ENCODE measurements at places on chromosomes 16 and 17.

GRCh38 chr17:7407082-7407481 is 563 bp upstream of the NLGN2 start:
- no peak for DNase-seq

DNA sequence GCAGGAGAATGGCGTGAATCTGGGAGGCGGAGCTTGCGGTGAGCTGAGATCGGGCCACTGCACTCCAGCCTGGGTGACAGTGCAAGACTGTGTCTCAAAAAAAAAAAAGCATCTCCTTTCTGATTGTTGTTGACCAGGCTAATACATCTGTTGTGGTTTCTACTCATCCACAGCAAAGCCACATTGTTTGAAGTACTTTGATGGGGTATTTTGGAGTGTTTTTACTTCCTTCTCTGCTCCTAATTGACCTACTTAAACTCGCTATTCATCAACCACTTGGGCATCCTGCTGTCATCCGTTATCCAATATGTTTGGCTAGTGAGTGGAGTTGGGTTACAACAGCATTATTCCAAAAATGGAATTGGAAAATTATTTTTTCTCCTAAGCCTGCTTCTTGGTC is 3.5 kb upstream of the CDC27 start:
- no peak for DNase-seq

GRCh38 chr16:49504023-49504364 is 130.4 kb downstream of the C16orf78 start:
- DNase-seq = no peak

DNA sequence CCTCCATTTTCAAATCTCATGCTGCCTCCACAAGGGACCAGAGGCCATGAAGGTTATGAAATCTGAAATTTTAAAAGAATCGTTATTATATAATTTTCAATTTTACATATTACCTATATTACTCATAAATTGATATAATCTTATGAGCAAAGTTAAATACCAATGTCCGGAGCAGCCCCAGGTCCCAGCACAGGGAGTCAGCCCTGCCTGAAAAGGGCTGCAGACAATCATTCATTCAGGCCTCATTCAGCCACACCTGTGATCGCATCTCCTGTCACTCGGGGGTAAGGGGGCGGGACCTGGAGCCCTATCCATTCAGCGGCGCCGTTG is 172.5 kb downstream of the AHSP start:
- no peak for DNase-seq

GRCh38 chr17:14950686-14951085 is 314.4 kb downstream of the PMP22 start:
- DNase-seq = no peak

DNA sequence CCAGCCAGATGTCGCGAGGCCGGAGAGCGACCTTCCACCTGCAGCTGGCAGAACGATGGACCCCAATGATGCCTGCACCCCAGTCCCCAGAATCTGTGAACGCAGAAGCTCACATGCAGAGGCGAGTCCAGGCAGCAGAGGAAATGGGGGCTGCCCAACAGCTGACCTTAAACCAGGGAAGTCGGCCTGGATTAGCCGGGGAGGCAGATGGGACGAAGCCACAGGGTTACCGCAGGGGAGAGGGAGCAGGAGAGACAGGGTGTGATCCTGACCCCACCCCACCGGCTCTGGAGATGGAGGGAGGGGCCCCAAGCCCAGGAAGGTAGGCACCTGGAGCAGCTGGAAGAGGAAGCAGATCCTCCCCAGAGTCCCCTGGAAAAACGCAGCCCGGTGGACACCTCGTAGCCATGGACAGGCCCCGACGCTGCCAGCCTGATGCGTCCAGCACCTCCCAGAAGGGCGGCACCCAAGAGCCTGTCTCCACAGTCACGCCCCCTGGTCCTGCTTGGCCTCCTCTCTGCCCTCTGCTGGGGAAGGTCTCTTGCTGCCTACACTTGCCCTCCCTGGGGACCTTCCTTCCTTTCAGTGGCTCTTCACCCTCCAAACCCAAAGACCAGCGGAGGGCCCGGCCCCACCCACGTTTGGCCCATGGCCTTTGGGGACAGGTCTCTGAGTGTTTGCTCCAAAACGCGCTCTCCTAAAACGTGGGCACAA is 37.3 kb downstream of the PIEZO1 start:
- DNase-seq = no peak

GRCh38 chr17:77502626-77503292 is 362.0 kb downstream of the SEC14L1 start:
- DNase-seq = no peak

- DNase-seq = no peak
Observed at GRCh38 chr17:66850692-66851091, 15.8 kb downstream of the CACNG5 start.

GRCh38 chr17:83186226-83186625 is 106.8 kb downstream of the METRNL start:
- DNase-seq = no peak

DNA sequence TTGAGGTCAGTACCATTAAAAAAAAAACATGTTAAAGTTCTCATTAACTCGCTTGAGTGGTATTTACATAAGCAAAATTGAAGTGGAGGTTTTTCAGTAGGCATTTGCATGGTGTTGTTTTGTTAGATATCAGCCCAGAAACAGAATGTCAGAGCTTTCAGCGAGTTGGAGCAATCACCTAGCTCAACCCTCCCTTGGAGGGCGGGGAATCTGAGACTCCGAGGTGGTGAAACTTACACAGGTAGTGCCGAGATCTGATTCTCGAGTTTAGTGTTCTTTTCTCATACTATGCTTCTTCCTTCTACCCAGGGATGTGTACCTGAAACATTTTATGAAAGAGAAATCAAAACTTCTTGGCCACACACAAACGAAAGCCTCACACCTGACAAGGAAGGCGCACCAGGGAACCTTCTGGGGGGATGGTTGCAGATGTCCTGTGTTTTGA is 6.6 kb downstream of the SEC14L1 start:
- DNase-seq = no peak

GRCh38 chr17:78819806-78820792 is 20.5 kb downstream of the USP36 start:
- no peak for DNase-seq

All from lower lobe of right lung (tissue), 2 donors.